ENCODE measurements at places on chromosomes 7 and 10. TPM values are rescaled to one million over a fixed set of nuclear protein-coding genes. Genes with fewer than 3 reads are reported as not detected.

Gene TPK1
- total RNA-seq = 19.0 TPM

- no peak overlapping the region for H3K4me3 ChIP-seq
- H3K27ac ChIP-seq = no peak overlapping the region
- no peaks in the 10 kb centered on the region for H3K36me3 ChIP-seq
- H3K4me1 ChIP-seq = no peaks in the 10 kb centered on the region
- DNase-seq = no peak
- no peaks in the 10 kb centered on the region for H3K27me3 ChIP-seq
Measured at GRCh38 chr10:73205890-73206289, 38.0 kb downstream of the FAM149B1 start.

DNA sequence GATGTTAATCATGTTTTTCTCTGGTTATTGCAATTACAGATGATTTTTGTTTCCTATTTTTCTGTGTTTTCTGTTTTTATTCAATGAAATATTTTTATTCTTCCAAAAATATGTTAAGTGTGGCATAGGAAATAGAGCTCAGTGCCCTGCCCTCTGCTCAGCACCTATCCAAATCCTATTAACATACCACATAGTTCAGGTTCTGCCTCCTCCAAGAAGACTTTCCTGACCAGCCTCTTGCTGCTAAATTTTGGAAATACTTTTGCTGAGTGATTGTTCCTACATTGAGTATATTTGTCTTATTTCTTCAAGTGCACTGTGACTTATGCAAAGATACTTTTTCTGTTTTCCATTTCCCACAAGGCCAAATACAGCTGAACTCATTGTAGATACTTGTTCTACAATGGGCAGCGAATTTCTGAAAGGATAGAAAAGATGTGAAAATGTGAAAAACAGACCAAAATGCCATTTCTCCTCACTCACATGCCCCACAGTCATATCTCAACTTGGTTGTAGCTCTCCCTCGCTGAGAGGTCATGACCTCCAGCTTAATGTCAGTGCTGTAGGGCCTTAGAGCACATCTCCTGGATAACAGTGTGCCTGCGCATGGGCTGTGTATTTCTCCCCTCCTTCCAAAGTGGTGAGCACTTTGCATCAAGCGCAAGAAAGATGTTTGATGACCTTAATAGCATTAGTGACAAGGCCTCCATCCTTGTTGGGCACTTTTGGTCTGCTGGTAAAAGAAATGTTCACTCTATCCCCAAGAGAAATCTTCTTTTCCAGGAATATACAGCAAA, 677.3 kb downstream of the LRMDA start:
- H3K36me3 ChIP-seq = no peaks in the 10 kb centered on the region
- no peaks in the 10 kb centered on the region for H3K4me1 ChIP-seq
- no peaks in the 10 kb centered on the region for H3K27me3 ChIP-seq
- no peak overlapping the region for H3K27ac ChIP-seq
- H3K4me3 ChIP-seq = no peak overlapping the region

DNA sequence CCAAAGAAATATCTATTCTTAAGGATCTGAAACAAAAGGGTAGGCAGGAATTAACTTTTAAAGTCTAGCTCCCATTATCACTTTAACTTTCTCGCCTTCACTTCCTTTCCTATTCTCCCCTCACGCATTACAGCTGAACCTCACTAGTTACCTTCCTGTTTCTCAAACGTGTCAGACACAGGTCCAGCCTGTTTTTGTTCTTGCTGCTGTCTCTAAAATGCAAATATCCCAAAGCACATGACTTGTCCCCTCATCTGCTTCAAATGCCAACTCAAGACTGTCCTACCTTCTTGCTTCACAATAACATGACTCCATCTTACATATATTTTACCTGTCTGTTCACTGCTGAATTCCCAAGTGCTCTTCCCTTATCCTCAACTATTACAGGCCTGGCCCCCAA, 17.6 kb downstream of the ZDHHC6 start:
- DNase-seq = no peak
- H3K27me3 ChIP-seq = no peaks in the 10 kb centered on the region
- peaks cover 69% of the 10 kb centered on the region for H3K36me3 ChIP-seq
- H3K27ac ChIP-seq = no peak overlapping the region

All from CD8-positive, alpha-beta memory T cell (primary cell).